Stimulated activated CD4-positive, alpha-beta T cell treated with anti-CD3 and anti-CD28 coated beads, Interleukin-4, amount 100 ng/mL, for 24 hours (primary cell): ENCODE measurements at places on chromosomes 2 and 18.

- no peak for DNase-seq
Measured at GRCh38 chr18:35422237-35422636, 45.1 kb upstream of the ZNF396 start.

DNA sequence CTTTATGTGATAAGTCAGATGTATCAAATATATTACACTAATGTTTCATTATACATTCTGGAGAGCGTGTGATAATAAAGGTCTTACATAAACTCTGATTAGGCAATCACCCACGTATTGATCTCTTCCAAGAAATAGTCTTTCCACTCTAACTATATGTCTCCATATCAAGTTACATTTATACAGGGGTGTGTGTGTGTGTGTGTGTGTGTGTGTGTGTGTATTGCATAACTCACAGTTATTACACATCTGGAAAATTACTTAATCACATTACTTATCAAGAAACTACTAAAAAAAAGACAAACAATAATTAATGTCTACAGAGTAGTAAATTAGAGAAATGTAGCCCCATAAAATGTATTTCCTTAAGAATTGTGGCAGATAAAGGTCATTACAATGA, 339.8 kb downstream of the CDH19 start:
- no peak for DNase-seq

- no peak for DNase-seq
Measured at GRCh38 chr2:199797431-199798403, 53.3 kb downstream of the FTCDNL1 start.

- DNase-seq: no peak
Measured at GRCh38 chr2:213036836-213037235, 114.6 kb downstream of the IKZF2 start.

GRCh38 chr2:48677450-48677849, 59.8 kb downstream of the GTF2A1L start:
- no peak for DNase-seq

DNA sequence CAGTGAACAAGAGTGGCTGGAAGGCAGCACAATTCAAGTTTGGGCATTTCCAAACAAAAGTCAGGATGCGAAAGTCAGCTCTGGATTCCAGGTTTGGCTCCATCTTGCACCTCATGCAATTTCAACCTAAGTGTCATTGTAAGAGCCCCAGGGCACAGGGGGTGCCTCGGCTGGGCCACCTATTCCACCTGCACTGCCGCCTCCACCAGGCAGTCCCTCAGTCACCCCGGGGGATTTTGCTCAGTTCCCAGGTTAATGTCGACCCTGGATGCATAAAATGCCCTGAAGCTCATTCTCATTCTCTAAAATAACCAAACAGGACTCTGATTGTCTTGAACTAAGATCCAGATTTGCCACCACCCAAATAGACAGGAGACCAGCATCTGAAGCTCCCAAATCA, 77.6 kb downstream of the EDAR start:
- DNase-seq: no peak

DNA sequence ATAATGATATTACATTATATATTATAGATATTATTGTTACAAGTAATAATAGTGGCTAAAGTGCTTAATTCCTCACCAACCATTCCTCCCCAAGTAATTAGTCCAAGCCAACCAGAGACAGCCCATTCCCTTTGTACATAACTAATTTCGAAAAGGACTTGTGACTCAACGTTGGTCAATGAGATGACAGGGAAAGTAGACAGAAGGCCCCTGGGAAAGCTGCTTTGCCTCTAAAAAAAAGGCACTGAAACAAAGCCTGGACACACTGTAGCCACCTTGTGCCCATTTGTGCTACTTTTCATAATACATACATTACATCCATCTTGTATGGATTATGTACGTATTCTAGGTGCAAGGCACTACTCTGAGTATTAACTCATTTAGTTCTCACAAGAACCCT, 28.8 kb downstream of the COLEC12 start:
- DNase-seq: no peak

GRCh38 chr18:55522011-55522410, 66.0 kb downstream of the TCF4 start:
- DNase-seq: no peak

DNA sequence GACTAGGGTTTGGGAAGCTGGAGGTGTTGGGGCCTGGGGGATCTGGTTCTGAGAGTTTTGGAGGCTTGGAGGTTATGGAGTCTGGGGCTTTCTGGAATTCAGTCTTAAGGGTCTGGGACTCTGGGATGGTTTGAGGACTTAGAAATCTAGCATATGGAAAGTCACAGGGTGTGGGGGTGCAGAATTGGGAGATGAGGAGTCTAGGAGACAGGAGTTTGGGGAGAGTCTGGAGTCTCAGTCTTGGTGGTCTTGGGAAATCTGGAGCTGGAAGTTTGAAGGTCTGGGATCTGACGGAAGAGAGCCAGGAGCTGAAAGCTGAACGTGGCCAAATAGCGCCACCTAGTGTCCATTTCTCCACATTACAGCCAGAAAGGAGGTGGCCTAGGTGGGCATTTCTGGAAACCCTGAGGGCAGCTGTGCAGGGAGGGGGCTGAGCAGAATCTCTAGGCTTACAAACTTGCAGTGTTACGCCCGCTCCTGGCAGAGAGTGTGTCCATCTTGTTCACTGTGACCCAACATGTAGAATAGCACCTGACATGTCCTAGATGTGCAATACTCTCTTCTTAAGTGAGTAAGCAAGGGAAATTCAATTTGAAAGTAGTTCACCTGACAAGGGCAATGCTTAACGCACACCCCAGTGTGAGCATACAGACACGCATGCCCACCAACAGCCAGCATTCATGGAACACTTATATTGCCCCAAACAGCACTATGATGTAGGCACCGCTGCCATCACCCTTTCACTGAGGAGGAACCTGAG, 204.8 kb downstream of the TFCP2L1 start:
- DNase-seq: peak; percentile 49

DNA sequence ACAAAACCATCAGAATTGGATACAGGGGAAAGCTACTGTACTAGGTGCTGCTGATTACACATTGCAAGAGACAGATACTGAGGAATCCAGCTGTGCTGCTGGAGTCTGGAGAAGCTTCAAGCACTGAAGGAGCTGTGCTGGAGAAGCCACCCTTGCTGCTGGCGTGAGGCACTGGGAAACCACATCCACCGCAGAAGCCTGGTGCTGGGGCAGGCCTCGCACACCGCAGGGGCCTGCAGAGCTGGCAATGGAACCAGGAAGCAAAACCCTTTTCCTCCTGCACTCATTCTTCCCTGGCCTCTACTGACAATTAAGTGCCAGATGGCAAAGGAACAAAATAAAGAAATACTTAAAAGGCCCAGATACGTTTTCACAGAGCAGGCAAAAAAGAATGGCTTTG, 94.4 kb upstream of the MSH6 start:
- no peak for DNase-seq

GRCh38 chr2:236871500-236872001, 214.1 kb upstream of the COPS8 start:
- no peak for DNase-seq

DNA sequence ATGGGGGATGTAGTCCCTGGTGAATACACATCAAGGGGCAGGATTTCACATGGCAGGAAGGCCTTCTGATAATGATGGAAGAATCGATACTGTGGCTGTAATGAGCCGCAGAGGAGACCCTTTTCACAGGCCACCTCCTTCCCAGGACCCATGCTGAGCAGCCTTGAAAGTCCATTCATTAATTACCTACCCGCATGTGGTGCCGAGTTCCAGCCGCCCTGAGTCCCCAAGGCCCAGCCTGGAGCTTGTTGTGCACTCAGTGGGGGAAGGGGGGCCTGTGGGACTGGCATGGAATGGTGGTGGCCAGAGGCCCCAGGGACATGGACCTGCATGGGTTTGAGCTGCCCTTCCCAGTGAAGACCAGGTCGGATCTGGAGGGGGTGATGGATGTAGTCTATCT, 25.5 kb downstream of the ASB18 start:
- no peak for DNase-seq

DNA sequence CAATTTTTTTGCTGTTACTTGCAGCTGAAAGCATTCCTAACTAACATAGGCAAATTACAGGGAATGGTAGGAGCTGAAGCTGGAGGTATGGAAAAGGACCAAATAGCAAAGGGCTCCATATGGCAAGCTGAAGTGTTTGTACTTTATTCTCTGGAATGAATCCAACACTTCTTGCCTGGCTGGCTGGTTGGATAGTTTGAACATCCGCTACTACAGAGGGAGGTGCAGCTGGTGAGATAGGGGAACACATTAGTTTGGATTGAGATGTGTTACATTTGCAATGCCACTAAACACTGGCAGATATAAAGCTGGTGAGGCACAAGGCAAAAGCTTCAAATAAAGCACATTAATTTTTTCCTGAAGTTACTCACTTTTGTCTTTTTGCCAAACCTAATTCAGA, 291.5 kb downstream of the SP3 start:
- DNase-seq: no peak

GRCh38 chr2:221437056-221437455, 135.0 kb downstream of the EPHA4 start:
- no peak for DNase-seq

DNA sequence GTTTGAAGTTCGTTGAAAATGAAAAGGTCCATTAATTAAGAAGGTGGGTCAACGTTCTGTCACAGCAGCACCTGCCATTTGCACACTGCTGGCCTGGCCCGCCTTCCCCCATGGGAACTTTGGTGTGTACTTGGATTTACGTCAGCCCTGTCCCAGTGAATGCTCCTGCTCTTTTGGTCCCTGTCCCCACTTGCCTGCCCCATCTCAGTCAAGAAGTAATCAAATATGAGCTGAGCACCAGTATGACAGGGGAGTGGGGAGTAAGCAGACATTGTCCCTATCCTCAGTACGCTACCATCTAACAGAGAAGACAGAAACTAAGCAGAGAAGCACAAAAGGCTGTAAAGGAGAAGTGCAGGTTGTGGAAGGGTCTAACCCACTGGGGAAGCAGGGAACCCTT, 65.1 kb downstream of the SLC4A3 start:
- DNase-seq: no peak

GRCh38 chr2:240255811-240256703, 115.6 kb upstream of the OTOS start:
- DNase-seq: no peak

DNA sequence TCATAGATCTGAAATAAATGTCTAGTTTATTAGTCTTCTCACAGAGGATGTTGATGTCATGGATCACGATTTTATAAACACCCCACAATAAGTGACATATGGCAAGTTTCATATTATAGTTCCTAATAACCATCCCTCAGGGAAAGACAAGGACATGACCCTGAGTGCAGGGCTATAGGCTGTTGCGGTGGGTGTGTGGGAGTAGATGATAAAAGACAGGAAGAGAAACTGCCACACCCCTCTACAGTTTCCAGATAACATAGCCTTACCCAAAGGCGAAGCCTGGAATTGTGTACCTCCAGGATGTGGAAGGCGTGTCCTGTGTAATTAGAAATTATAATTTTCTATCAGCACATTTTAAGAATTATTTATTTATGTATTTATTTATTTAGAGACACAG, 2.4 kb upstream of the NEDD4L start:
- no peak for DNase-seq

DNA sequence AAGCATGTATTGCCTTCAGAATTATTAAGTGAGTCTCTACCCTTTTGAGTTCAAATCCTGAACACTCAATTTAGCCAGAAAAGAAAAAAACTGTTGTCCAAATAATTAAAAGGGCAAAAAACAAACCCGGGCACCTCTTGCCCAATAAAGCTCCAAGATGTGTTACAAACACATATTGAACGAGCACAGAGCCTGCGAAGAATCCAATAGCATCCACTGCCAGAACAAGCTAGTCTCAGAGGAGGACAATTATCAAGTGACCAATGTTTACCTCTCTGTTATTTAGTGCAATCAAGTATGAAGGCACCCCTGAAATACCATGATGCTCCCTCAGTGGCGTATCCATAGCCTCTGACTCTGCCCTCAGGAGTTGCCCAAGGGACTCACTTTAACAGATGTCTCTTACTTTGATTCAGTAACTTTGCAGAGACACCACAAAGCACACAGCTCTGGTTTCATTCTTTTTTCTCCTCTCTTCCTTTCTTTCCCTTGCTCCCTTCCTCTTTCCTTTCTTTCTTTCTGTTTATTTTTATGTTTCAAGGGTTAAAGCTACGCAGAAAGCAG, 93.5 kb upstream of the SPATS2L start:
- no peak for DNase-seq

DNA sequence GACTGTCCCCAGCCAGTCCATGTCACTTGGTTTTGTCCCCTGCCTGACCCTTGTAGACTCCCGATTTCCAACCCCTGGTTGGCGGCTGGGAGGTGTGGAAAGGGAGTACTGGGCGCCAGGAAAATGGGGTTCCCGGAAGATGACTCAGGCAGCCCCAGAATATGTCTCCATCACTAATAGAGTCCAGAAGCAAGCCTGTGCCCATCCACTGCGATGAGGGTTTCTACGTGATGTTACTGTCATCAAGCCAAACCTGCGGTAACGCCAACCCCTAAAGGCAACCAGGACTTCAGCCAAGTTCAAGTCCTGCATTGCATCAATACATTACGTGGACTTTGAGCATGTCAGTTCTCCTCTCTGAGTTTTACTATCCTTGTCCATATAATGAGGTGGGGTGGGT, 62.0 kb upstream of the TAF1B start:
- DNase-seq: no peak

DNA sequence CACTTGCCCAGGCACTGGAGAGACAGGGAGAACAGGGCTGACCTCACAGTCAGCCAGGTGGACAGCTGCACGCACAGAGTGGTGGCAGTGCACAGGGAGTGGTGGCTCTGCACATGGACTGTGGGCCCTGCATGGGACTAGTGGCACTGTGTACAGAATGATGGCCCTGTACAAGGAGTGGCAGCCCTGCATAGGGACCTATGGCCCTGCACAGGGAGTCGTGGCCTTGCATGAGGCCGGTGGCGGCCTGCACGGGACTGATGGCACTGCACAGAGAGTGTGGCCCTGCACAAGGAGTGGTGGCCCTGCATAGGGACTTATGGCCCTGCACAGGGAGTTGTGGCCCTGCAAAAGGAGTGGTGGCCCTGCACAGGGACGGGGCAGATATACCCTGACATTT, 19.1 kb upstream of the STEAP3 start:
- DNase-seq: no peak

DNA sequence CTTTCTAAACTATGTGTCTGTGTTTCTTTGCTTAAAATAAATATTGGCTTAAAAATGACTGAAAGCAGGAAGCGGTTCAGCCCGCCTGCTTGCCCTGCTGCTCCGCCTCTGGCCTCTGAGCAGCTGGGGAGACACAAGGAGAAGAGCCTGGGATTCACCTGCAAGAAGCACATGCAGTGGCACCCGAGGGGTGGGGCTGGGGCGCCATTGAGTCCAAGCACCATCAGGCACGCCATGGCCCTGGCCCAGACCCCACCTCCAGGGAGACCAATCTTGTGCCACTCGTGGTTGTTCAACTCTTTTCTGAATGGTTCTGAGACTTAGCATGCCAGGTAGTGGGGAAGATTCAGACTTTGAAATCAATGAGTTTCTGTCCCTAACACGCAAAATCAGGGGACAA, 495.5 kb upstream of the MYT1L start:
- no peak for DNase-seq

GRCh38 chr2:170503563-170503962, 211.6 kb upstream of the SP5 start:
- DNase-seq: no peak
